ENCODE measurements at places on chromosomes 1 and 21.

DNA sequence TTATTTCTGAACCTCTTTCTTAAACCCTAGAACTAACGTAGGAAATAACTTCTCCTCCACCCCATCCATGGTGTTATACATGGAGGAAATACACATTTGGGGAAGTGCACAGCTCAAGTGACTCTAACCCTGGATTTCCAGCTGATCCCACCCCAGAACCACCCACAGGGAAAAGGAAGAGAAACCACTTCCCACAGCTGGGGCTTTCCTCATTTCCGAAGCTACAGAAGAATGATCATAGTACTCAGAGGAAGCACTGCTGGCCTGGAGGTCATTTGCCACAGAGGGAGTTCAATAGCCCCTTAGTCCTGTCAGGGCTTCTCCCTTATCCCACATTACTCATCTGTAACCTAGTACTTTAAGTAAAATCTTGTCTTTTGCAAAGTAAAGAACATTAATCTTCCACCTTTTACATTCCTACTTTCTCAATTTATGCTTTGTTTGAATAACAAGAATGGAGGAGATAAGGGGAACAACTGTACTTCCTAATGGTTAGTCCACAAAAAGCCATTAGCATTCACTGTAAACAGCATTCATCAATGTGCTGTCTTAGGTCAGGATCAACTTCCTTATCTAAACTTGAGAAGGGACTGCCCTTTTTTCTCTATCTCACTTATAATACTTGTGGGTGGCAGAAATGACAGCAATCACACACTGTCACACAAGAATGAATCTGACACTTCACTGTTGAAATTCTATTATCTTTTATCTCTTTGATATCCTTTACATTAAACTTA is 63.0 kb upstream of the RGS1 start:
- no peak for DNase-seq

GRCh38 chr1:159916242-159917051 is 8.9 kb downstream of the TAGLN2 start:
- DNase-seq: no peak

- DNase-seq: no peak
Observed at GRCh38 chr1:67228791-67229190, 62.5 kb downstream of the IL23R start.

GRCh38 chr1:183884526-183884925 is 79.6 kb downstream of the RGL1 start:
- no peak for DNase-seq

DNA sequence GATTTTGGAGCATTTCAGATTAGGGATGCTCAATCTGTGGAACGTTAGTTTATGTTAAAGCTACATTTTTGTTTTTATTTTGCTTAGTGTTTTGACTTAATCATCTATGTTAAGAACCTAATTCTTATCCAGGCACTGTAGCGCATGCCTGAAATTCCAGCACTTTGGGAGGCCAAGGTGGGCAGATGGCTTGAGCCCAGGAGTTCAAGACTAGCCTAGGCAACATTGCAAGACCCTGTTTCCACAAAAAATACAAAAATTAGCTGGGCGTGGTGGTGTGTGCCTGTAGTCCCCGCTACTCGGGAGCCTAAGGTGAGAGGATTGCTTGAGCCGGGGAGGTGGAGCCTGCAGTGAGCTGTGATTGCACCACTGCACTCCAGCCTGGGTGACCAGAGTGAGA is 23.4 kb downstream of the FNBP1L start:
- no peak for DNase-seq

DNA sequence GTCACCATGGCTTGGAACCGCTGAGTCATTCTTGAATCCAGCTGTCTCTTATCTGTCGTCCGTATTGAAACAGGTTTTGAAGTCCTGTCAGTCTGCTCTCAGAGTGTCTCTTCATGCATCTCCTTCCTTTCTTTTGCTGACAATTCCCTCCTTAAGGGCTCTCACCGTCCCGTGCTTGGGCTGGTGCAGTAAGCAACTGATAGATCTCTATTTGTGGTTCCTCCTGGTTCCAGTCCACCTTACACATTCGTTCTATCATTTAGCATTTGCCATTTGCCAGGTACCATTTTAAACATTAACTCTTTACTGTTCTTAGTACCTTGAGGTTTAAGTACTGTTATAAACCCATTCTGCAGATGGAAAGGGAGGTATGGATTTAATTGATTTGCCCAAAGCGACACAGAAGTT is 88.9 kb downstream of the DYRK1A start:
- DNase-seq: no peak

DNA sequence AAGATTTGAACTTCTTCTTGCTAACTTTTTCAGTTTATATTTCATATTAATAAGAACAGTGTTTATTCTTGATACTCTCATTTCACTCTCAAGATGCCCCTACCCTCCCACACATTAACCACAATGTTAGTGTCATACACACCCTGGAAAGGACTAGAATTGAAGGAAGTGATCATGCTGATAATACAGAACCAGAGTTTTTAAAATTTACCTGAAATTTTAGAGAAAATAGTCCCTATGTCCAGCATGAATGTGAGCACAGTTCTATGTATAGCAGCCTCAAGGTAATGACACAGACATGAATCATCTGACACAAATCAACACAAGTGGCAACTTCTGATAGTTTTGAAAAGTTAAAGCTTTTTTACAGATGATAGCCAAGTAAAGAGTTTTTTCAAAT is 26.0 kb downstream of the RGS1 start:
- no peak for DNase-seq

DNA sequence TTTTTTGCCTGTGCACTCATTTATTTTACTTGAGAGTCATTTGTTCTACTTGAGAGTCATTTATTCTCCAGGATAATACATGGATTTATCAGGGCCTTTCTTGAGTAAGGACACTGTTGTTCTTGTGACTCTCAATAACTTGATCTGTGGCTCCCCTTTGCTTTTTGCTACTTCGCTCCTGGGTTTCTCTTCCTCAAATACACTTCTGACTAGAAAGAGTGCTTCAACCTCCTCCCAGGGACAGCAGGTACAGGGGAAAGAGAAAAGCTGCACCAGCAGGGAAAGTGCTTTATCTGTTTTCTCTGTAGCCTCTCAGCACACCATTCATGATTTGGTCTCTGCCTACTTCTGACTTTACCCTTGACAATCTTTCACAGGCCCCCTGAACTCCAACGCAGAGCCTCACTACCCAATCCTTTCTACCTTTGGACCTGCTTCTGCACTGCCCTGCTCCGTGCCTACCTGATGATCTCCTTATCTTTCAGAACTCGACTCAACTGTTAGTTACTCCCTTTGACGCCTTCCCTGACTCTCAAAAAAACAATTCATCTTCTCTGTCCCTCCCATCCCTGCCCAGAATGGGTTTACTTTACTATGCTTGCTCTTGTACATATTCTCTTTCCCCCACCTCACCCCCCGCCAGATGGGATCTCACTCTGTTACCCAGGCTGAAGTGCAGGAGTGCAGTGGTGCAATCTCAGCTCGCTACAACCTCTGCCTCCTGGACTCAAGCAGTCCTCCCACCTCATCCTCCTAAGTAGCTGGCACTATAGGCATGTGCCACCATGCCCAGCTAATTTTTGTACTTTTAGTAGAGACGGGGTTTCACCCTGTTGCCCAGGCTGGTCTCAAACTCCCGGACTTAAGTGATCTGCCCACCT is 15.6 kb upstream of the PIGM start:
- no peak for DNase-seq

DNA sequence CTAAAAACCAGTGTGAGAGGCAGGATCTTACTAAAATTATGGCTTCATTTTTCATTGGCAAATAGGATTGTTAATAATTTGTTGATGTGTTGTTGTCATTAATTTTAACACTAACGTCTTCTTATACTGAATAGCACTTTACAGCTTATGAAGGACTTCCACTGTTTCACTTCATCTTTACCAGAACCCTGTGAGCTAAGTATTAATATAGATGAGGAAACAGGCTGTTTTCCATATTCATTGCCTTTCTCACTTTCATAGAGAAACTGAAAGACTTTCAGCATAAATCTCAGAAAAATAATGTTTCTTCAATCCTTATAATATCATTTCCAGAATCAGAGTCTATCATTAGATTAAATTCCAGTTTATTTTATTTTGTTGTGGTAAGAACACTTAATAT is 8.5 kb downstream of the MAP10 start:
- no peak for DNase-seq

- DNase-seq: no peak
Observed at GRCh38 chr1:183812686-183813569, 8.0 kb downstream of the RGL1 start.

GRCh38 chr1:205972491-205973168 is 29.4 kb upstream of the SLC26A9 start:
- DNase-seq: no peak

GRCh38 chr1:41846625-41847405 is 71.9 kb downstream of the HIVEP3 start:
- no peak for DNase-seq

DNA sequence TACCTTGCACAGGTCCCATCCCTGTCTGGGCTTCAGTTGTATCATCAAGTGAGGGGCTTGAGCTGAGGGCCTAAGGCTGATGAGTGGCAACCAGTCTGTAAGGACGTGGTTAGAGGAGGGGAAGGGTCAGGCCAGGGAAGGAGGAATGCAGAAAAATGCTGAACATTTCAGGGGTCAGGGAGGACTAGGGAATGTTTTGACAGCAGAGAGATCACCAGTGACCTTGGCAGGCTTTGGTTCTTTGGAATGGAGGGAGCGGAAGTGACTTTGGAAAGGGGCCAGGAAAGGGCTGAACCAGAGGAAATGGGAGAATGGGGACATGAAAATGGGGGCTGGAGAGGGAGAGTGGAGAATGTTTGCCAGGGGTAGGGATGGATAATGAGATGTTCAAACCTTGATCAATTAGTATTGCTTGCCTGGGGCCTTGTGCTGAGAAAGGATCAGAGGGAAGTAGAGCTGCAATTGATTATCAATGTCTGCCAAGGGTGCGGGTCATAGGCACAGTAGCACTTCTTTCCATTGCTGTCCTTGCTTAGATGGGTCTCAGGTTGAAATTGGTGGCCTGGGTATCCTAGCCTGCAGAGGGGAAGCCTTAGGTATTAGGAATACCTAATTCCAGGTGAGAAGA is 7.4 kb downstream of the LDLRAP1 start:
- DNase-seq: no peak

- DNase-seq: no peak
Observed at GRCh38 chr21:36759348-36760083, 60.6 kb downstream of the SIM2 start.

DNA sequence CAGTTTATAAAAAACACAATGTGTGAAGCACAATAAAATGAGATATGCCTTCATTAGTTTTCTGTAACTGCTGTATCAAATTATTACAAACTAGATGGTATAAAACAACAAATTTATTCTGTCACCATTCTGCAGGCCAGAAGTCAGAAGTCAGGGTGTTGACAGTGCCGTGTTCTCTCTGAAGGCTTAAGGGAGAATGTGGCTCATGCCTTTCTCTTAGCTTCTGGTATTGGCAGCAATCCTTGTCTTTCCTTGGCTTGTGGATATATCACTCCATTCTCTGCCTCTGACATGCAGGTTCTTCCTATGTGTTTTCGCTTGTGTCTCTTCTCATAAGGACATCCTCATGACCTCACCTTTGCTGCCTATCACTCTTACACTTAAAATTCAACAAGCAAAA is 10.1 kb downstream of the NEK7 start:
- no peak for DNase-seq

- DNase-seq: no peak
Observed at GRCh38 chr1:151513626-151514121, 2.5 kb downstream of the CGN start.

DNA sequence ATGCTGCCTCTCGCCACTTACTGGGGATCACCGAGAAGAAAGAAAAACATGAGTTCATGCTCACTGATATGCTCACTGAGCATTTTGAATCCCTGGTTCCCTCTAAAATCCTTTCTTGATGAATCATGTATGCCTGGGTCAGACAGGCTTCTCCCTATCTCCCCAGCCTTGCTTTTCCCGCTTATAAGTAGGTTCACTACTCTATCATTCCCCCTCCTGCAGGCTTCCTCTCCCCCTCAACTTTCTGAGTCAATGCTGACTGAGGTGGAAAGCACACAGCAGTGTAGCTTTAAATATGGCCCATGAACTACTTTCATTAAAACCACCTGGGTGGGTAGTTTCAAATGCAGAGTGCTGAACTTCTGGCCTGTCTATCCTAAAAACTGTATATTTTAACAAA is 41.7 kb downstream of the FMO4 start:
- DNase-seq: no peak

- DNase-seq: no peak
Observed at GRCh38 chr1:236821091-236821627, 26.1 kb downstream of the MTR start.

DNA sequence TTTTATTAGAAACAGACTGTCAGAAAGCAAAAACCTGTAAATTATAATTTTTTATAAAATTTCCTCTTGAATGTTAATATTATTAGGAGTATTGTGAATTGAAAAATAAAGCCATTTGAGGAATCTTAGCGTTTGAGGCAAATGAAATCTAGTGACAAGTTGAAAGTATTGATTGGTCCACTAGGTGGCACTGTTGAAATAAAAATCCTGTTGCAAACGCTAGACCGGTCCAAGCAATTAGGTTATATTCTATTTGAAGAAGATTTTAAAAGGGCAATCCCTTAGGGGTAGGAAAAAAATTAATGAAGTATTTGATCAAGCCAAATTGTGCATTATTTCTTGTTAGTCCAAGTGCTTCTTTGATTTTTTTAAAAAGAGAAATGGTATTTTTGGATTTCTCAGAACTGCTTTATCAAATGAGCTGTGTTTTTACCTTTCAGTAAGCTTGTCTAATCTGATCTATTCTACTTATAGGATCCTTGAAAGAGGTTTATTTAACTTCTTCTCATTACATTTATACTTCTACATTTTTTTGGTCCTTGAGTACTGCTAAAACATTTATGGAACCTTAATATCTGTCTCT is 57.7 kb downstream of the ATG4C start:
- no peak for DNase-seq

DNA sequence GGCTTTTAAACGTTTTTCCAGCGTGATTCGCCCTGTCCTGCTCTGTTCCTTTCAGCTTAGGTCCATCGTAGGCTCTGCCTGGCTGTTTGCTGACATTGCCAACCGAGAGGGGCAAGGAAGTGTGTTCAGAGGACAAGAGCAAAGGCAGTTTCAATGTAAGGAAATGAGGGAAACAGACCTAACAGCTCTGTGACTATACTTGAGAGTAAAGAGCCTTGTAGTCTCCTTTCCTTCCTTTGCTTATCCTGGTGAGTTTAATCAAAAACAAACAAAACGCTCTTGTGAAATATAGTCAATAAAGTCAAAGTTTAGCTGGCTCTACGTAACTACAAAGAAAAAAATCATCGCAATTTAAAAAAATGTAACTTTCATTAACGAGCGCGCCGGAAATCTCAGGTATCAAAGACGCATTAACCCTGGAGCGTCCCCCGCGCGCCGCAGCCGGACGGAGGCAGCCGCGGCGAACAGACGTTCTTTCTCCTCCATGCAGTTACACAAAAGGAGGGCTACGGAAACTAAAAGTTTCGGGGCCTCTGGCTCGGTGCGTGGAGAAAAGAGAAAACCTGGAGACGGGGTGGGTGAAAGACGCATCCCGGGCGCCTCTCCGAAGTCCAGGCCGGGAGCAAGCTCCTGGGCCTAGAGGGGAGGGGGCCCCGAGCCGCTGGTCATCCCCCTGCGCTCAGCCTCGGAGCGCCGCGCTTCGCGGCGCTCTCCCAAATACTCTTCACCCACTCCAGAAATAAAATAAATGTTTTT is 617 bp upstream of the ADGRL2 start:
- DNase-seq: no peak
